ENCODE measurements at places on chromosomes 1 and 21.

GRCh38 chr1:12402159-12402673 is 172.4 kb downstream of the VPS13D start:
- no peak for DNase-seq

DNA sequence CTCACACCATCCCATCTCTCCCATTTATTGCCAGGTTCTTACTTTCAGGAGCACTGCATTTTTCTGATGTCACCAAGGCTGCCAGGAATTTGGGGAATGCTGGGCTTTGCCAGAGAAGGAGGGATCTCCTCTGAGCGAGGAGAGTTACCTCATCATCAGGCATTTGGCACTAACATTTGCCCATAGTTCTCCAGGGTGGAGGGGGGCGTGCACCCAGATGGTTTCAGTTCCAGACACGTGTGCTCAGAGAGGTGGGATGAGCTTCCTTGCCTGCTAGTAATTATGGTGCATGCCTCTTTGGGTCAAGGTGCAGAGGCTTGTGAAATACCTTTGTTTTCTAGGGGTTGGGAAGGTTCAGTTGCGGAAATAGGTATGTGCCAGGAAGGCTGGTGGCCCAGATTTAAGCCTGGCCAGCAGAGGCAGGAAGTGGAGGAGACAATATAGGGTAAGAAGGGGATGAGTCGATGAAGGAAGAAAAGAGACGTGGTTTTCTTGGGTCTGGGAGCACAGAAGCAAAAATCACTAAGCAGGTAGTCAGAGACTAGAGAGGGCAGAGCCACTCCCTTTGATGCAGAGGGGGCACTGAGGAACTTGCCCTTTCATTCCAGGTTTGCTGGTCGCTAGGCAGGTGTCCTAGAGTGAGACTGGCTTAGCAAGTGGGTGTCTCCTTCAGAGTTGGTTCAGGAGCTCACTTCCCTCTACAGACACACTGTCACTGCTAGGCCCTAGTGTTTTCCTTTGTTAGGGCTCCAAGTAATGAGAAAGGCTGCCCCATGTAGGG is 7.2 kb downstream of the TUFT1 start:
- DNase-seq, result no peak

GRCh38 chr21:34335316-34335715 is 28.5 kb upstream of the KCNE2 start:
- DNase-seq, result no peak

- DNase-seq, result no peak
Observed at GRCh38 chr1:74467786-74468377, 44.5 kb downstream of the LRRC53 start.

DNA sequence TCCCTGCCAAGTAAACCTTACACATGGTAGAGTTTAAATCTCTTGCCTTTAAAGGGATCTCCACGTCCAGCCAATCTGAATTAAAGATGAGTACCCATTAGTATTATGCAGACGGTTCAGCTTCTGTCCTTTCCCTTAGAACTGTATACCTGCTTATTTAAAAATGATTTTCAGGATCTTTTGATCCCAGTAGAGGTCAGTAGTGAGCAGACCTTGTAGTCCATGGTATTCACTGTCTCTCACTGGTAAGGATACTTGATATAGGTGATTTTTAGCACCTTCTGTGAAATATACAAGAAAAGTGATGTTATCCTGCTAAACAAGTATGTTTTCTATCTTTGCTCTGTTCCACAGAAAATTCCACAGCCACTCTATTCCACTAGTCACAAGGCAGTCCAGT is 1211.6 kb upstream of the ADGRL4 start:
- no peak for DNase-seq

DNA sequence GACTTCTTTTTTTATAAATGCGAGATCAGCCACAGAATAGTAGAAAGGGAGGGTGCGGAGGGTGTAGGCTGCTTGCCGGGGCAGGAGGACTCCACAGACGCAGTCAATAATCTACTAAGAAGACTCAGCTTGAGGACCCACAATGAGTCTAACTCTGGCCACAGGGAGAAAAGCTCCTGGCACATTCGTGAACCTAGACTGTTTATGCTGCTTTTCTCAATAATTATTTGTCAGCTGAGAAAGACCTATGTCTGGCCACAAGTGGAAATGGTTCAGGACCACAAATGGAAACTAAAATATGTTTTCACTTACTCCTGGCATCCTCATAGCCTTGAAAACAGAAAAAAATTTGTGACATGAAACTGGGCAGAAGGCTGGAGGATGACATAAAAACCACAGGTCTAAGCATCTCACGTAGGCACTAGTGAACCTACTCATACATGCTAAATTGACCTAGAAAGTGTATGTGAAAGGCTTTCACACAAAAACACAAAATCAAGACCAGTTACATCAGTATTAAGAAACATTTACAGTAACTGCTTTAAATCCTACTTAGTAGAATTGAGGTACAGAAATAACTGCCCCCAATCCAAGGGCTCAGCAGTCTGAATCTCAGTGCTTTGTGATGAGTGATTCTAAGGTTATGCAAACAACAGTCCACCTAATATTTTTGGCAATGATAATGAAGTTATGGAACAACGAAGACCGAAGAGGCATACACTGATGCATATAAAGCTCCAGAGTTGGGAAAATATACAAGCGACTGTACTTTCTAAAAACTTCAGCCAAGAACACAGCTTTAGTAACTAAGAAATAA is 159.5 kb downstream of the SLC45A1 start:
- no peak for DNase-seq

DNA sequence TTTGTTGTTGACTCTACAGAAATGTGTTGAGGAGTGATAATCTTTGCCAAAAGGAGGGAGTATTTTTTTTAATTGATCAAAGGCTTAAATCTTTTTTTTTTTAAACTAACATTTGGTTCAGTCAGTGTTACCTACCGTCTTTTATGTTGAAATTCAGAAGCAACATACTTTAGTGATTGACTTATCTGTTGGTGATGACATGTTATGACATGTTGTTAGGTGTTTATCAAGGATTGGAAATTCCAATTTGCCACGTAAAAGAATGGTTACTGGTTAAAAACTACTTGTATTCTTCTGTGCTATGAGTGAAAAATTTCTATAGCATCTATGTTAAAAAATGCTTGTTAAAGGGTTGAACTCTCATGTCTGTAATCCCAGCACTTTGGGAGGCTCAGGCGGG is 61.2 kb downstream of the DNM3 start:
- no peak for DNase-seq

- no peak for DNase-seq
Observed at GRCh38 chr1:230131457-230131856, 64.4 kb downstream of the GALNT2 start.
